ENCODE measurements at places on chromosomes 2 and 18.
A peak's percentile ranks its signal among the peaks of the same experiment; 100 is the strongest.

DNA sequence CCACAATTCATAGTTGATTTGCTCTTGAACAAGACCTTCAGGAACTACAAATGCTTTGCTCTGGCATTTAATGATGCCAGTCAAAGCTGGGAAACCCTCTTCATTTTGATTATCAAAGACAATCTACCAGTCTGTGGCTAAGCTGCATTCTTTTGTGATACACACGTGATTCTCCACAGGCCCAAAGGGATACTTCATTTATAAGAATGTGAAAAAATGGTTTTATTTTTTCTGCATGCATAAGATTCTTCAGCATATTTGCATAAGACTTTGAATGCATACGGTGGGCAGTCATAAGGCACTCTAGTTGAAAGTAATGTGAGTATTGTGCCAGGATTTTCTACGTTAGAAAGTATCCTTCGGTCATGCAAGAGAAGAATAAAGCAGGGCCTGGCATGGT is 33.0 kb upstream of the ARL5A start:
- no peak for DNase-seq

- DNase-seq: no peak
Measured at GRCh38 chr2:37781028-37781427, 109.6 kb upstream of the CDC42EP3 start.

DNA sequence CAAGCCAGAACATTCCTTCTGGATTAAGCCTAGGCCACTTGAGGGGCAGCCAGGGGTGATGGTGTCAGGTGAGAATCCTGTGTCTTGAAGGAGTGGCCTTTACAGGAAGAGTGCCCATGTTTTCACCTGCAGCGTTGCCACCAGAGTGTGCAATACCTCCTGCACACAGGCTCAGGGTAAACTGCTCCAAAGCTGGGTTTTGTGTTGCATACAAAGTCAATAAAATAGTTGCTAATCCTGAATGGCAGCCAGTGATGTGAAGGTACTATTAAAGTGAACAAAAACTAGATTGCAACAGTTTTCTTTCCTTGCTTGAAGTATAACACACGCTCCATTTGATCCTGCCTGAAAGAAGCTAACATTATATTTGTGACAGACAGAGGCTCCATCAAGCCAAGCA is 64.4 kb upstream of the NRP2 start:
- DNase-seq: no peak

DNA sequence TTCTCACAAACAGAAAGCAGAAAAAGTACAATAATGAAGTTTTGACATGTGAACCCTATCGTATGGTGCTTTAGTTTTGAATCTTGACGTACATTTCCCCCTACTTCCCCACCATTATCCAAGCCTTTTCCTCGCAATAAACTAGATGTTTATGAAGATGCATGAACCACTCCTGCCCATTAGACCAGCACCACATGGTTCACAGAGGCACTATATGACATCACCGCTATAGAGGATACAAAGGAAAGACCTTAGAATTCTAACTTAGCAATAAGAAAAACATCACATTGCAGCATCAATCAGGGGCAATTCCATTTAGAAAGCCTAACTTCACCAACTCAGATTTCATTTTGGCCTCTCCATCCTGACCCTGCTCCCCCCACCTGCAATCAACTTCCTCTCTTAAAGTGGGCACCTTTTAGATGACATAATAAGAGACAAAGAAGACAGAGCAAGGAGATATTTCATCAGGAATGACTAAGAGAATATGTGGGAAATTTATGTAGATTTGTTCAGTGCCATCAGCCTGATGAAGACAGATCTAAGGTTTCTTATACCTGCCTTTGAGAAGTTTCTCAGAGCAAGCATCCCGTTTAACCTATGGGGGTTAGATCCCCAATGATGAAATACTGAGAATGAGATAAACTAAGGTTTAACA is 124.9 kb downstream of the PIGN start:
- DNase-seq: no peak

- no peak for DNase-seq
Measured at GRCh38 chr2:179541586-179541985, 277.0 kb upstream of the SESTD1 start.

DNA sequence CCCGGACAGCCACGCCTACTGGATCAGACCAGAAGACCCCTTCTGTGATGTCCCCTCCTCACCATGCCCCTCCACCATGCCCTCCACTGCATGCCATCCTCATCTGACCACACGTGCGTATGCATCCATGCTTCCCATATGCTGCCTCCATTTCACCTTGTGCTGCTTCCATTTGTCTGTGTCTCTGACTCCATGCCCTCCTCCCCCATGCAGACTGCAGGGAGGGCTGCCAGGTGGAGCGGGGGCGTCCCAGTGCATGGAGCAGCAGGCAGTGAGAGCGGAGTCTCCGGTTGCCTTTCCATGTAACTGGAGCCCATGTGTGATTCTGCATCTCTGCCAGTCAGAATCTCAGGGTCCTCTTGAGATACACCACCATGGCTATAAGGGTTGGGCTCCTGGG is 52.6 kb downstream of the COA5 start:
- no peak for DNase-seq

DNA sequence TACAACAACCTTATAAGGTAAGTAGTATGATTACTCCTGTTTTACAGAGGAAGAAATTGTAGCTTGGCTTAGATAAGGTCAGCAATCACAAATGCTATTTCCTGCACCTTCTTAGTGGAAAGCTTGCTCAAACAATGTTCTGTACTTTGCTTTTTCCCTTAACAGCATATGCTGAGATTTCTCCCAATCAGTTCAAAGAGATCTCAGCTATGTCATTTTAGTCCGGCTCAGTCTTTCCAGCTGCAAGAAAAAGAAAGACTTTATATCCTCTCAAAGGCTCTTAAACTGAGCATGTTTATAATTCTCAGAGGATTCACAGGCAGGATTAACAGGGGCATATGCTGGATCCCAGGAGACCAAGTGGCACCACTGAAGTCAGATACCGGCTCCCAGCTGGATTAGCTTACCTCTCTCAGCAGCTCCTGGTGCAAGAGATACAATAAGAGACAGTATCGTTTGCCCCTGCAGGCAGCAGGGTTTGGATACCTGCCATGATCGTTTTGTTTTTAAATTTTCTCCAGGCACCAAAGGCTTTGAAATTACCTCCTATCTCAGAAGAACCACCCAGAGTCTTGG is 29.5 kb downstream of the KIAA2012 start:
- DNase-seq: no peak

- DNase-seq: no peak
Measured at GRCh38 chr18:49045585-49045984, 94.8 kb upstream of the SMAD7 start.

DNA sequence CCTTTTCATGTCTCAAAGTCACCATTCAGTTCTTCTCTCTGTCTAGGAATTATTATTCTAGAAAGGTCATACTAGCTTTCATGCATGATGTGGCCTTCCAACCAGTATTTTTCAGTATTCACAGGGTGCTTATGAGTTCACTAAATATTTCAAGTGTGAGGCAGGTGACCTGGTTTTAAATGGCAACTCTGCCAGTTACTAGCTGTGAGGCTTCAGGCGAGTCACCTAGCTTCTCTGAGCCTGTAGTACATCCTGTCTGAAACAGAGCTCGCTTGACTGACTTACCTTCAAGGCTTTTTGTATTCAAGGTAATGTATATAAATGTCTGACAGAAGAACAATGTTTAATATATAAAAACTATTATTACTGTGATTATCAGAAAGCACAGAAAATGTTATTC is 19.4 kb upstream of the ACVR1 start:
- peak; percentile 14 for DNase-seq

- no peak for DNase-seq
Measured at GRCh38 chr2:84278386-84278785, 180.7 kb downstream of the SUCLG1 start.

DNA sequence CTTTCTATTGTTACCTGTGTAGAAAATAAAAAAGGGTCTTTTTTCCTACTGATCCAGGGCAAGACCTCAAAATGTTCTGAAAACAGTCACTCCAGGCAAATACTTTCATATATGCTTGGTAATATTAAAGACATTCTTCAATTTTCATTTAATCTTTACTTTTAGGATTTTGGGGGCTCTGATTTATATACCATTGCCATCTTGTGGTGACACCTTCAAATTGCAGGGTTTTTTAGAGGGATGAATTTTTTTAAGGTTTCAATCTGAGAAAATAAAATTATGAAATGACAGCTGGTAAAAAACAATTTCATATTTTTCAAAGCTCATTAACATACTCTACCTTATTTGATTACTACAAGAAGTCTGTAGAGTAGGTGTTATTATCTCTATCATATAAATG is 26.8 kb downstream of the MAPK4 start:
- no peak for DNase-seq

DNA sequence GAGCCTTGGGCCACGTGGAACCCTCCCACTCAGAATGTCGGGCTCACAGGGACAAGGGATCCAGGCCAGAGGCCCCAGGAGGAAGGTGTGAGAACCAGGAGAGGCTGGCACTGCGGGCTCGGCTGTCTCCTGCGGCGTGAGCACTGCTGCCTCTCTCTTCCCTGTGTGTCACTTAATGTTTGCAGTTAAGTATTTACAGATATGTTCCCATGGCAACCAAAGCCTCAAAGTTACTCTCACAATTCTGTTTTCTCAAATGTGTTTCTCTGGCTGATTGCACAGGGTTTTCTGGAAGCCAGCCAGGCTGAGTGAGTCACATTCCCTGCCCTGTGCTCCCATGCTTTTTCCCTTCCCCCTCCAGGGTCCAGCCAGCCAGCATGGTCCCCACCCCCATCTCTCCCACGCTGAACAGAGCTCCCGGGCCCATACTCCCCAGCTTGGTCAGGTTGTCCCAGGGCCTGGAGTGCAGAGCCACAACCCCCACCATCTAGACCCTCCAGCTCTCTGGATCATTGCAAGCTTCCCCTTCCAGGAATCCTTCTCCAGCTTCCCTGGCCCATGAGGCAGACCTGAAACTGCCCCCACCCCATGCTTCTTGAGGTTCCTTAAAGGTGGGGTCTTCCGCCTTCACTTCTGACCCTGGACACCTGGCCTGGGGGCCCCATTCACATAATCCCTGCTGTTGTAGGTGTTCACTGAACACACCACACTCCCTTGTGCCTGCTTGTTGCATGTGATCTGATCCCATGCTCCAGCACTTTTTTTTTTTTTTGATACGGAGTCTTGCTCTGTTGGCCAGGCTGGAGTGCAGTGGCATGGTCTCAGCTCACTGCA is 265.9 kb downstream of the CELF4 start:
- peak; percentile 91 for DNase-seq

GRCh38 chr2:201273330-201273983 is 13.1 kb downstream of the CASP8 start:
- no peak for DNase-seq

DNA sequence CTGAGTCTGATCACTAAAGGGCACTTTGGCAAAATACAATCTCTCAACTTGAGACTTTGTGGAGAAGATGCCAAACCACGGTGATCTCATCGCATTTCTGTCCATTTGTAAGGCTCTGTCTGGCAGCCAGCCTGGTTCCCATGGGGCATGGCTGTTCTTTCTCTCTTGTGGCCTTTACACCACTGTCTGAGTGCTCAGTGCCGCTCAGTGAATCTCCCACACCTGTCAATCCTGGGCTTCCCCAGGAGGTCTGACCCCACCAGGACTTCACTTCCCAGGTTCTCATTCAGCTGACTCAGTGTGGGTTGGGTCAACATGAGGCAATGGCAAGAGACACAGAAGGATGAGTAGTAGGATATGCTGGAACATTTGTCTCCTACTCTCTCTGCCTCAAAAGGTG is 96.8 kb upstream of the TRIB2 start:
- peak; percentile 83 for DNase-seq

DNA sequence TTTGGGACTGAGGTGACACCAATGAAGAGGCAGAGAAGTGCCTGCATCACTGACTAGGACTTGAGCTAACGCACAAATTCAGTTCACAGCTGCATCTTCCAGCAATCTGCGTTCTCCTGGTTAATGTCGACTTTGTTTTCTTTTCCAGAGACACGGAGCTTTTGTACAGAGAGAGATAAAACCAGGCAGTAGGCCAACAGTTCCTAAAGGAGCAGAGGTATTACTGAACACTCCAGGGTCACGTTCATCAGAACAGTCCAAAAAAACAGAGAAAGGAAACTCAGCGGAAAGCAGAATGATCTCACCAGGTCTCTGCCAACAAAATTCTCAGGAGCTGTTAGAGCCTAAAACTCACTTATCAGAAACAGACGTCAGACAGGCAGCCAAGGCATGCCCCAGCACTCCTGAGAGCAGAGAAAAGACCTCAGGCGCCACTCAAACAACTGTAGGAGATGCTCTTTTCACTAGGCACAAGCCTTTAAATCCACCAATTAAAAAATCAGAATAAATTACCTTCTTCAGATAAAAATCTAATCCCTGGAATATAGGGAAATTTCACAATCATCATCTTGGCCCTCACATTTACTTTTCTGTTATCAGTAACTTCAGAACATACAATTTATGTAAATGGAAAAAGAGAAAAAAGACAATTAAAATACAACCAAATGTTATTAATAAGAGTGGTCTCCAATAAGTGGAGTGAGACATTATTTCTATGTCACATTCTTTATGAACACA is 95.9 kb upstream of the SPTBN1 start:
- peak; percentile 67 for DNase-seq

DNA sequence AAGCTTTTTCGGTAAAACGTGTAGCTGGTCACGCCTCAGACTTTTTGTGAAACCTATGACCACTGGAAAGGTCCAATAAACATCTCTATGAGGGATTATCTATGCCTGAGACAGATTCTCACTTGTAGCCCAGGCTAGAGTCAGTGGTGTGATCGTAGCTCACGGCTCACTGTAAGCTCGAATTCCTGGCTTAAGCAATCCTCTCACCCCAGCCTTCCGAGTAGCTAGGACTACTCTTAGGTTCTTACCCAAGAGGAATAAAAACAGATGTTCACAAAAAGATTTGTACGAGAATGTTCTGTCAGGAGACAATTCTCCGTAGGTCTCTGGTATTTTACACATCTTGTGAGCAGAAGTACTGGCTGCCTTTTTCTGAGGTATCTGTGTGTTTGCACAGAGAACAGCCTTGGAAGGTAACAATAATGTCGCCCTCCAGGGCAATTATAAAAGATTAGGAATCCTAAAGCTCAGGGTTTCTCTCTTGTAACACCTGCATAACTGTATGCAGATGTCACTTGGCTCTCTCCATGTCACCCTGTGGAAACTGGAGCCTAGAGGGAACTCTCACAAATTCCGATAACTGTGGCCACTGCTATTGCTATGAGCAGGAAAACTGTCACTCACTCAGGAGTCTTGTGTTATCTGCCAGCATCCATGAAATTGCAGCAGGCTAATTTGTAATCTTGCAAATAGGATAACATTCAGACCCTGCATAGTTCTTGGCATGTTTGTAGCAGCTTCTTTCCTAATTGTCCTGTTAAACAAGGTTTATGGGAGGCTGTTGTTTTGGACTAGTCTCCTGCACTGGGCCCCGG is 25.5 kb upstream of the RALBP1 start:
- peak; percentile 15 for DNase-seq

DNA sequence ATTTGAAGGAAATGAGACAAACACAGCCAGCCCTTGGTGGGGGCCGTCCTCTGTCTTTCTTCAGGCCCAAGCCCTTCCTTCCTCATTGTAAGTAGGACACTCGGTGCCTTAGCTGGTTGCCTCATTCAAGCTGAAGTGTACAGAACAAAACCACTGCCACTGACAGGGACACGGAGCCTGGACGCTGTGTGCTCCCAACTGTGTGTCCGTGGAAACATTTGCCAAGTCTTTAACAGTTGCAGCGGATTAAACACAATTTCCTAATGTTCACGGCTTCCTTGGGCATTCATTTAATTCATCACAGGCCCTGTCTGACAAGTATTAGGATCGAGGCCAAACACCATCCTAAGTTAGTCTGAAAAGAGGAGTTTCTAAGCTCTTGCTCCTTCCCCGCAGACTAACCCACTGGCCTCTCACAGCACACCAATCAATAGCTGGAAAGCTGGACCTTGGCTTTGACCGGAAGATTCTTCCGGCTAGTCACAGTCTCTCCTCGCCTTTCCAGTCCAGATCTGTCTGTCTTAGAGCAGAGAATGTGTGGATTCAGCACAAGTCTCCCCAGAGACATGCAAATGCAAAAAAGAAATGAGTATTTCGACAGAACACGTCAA is 68.7 kb upstream of the ACSL3 start:
- peak; percentile 35 for DNase-seq

Measured in AG20443 (cell line).